Vagina (tissue), 2 donors: ENCODE measurements at places on chromosomes 2 and 18. TPM values are rescaled to one million over a fixed set of nuclear protein-coding genes. Genes with fewer than 3 reads are reported as not detected.

Gene UGT1A4
- total RNA-seq, result 0.98 TPM

DNA sequence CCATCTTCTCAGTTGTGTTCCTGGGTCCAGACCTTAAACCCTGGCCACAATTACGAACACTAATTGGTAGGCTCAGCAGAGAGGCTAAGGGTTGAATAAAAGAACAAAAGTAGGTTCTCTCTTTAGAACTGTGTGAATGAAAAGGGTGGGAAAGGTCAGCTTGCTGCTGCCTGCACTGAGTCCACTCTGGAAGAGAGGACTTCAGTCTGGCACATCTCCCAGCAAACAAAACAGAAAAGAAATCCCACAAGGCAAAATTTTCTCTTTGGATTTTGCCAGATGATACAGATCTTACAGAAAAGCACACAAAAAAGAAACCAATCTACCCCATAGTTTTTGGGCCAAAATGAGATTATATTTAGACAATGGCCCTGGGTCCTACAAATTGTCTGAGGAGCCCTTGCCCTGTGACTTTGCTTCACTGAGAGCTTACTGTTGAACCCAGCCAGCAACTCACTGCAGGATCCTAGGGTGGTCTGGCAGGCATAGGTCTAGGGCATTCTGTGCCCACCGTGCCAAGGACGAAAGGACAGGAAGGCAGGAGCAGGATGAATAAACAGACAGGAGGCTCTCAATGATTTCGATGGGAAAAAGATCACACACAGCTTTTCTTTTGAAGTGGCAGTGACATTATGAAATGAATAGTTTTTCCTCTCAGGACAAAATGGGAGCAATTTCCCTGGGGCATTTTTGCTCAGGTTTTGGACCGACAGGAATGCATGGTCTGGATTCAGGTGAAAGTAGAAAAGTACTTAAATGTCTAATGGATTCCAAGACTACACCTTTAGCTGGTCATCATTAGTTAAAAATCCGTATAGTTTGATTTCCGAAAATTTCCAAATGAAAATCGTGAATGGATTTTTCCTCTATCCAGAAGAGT, 68.4 kb upstream of the STAM2 start:
- H3K4me1 ChIP-seq, result no peaks in the 10 kb centered on the region
- no peak for DNase-seq
- no peak overlapping the region for H3K27ac ChIP-seq
- no peaks in the 10 kb centered on the region for H3K36me3 ChIP-seq

DNA sequence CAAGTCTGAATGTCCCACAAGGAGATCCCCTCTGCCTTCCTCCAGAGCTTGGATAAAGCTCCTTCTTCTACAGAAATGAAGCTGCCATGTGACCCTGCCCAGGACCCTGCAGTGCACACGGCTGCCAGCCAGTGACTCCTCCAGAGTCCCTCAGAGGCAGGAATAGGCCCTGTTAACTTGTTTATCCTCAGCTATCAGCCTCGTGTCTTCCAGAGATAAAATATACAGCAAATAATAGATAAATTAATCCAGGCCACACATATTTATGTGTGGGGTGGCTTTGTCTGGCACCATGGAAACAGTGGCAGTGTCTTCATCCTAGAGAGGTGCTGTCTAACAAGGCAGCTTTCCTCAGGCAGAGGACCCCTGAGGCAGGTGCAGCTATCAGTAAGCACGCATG, 66.7 kb downstream of the TMEM18 start:
- DNase-seq, result no peak
- no peak overlapping the region for H3K27ac ChIP-seq
- no peak overlapping the region for H3K4me3 ChIP-seq
- H3K27me3 ChIP-seq, result no peaks in the 10 kb centered on the region

Gene MALL
- total RNA-seq, result 56.7 TPM

DNA sequence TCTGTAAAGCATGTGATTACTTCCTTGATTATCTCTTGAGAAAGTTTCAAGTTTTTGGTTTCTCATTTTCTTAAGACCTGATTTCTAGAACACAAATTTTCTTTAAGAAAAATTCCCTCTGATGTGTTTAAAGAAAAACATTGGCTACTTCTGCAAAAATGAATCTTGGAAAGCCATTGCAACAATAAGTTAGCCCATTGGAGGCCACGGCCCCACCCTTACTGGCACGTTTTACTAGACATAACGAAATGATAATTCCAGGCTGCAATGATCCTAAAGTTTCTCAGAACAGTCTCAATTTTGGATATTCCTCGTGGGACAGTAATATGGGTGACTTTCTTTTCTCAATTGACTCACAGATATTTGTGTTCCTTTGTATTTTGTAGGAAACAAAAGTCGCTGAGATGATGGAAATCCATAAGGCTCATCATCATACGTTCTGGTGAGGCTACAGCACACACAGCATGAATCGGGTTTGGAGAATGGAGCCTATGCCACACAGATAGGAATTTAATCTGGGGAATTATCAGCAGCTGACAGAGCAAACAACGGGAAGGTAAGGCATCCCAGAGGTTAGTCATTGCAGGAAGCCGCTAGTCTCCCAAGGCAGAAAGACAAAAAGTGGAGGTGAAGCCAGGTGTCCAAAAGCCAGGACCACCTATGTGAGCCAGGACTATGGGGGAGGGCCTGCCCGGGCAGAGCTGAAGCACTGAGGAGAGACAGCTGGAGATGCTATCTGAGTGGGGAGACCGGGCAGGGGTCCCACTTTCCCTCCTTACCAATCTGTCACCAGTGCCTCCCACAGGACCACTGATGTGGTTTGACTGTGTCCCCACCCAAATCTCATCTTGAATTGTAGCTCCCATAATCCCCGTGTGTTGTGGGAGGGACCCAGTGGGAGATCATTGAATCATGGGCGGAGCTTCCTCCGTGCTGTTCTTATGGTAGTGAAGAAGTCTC, 35.9 kb downstream of the SOWAHC start:
- no peak overlapping the region for H3K4me3 ChIP-seq
- H3K27ac ChIP-seq, result no peak overlapping the region
- no peaks in the 10 kb centered on the region for H3K36me3 ChIP-seq
- H3K4me1 ChIP-seq, result peaks cover 6% of the 10 kb centered on the region
- DNase-seq, result no peak

DNA sequence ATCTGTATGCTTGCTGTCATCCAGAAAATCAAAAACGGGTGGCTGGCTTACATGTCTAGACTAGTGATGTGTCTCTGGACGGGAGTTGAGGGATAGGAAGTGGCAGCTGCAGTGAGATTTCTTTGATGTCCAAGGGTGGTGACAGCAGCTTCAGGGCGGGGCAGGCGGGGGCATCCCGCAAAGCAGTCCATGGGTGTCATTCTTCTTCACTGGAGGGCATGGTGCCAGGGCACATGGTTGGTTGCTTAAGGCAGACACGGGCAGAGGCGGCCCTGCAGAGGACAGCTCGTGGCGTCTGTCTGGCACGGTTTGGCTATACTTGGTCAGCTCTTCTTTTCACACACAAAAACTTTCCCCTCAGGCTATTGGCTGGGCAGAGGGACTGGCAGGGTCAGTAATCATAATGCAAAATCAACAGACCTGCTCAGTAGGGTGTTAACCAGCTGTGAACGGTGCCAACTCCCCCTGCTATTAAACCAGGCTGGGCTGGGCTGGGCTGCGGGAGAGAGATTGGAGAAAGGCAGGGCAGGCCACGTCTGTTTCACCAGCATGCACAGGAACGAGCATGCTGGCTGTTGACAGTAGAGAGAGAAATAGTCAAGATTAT, 63.7 kb downstream of the COL4A3 start:
- no peaks in the 10 kb centered on the region for H3K4me1 ChIP-seq
- no peak for DNase-seq
- H3K4me3 ChIP-seq, result no peak overlapping the region
- H3K36me3 ChIP-seq, result no peaks in the 10 kb centered on the region

DNA sequence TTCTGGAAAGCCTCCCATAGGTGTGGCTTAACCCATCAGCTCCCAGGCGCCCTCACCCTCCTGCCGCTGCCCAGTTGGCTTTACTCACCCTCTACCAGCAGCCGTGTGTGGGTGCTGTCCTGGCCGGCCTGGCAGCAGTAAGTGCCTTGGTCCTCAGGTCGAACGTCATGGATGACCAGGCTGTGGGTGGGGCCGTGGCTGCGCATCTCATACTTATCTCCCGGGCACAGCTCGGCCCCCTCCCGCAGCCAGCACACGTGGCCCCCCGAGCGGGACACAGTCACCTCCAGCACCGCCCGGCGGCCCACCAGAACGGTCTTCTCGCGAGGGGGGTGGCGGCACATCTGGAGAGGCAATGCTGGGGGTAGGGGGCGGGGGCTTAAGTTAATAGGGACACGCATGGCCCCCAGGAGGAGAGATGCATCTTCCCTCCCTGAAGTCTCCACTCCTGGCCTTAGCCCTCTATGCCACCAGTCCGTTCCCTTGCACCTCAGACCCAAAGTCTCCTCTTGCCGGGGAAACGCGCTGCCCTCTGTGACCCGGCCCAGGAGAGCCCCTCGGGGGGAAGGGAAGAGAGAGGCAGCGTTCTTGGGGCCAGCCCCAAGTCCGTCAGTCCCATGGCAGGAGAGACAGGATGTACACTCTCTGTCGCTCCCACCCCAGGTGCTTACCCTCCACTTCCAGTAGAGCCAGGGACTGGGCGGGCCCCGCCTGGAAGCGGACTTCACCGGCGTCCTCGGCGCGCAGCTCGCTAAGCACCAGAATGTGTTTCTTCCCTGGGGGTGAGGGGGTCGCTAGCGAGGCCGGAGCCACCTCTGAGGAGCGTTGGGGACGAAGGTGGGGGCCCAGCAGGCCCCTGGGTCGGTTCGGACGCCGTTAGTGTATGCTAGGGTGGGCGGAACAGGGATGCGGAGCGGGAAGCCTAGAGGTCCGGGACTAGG, 7.9 kb downstream of the TMEM198 start:
- peak overlapping the region; percentile 53 for H3K4me3 ChIP-seq
- DNase-seq, result no peak
- no peaks in the 10 kb centered on the region for H3K27me3 ChIP-seq
- H3K4me1 ChIP-seq, result peaks cover 23% of the 10 kb centered on the region

DNA sequence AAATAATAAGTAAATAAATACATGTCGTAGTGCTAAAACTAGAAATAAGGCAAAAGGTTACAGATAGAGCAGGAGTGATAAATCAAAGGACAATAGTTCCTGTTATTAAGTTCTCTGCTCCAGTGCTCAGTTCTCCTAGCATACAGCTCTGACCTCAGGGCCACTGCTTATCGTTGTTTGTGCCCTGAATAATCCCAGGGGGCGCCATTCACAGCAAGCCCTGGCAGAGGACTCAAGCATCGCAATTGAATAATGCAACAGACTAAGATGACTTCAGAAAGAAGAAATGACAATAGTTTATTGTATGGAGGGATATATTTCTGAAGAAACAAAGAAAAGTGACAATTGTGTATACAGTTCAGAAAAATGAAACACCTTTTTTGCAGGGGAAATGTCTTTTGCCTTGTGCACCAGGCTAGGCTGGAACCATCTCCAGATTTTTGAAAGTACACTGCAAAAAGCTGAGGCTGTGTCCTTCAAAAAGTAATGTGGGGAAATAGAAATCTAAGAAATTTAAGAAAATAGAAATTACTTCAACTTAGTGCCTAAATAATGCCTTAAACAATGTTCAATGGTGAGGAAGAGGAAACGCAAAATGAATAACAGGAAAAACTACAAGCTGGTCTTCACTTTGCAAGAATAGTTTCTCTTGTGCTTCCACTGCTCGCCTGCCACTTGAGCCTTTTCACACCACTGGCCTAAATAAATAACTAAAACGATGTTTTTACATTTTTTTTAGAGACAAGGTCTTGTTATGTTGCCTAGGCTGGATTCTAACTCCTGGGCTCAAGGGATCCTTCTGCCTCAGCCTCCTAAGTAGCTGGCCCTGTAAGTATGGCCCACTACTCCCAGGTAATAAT, 19.0 kb upstream of the CCNYL1 start:
- H3K27ac ChIP-seq, result no peak overlapping the region
- H3K27me3 ChIP-seq, result no peaks in the 10 kb centered on the region
- no peaks in the 10 kb centered on the region for H3K4me1 ChIP-seq
- DNase-seq, result no peak

GRCh38 chr2:216685327-216685875, 9.9 kb downstream of the IGFBP5 start:
- H3K4me1 ChIP-seq, result peaks cover 92% of the 10 kb centered on the region
- H3K27me3 ChIP-seq, result no peaks in the 10 kb centered on the region
- no peak for DNase-seq
- peak overlapping the region; percentile 90 for H3K27ac ChIP-seq
- no peak overlapping the region for H3K4me3 ChIP-seq
- no peaks in the 10 kb centered on the region for H3K36me3 ChIP-seq

Gene IL1B
- total RNA-seq, result 2.5 TPM

Gene COPS8
- 46.9 TPM for total RNA-seq

- H3K27me3 ChIP-seq, result no peaks in the 10 kb centered on the region
- H3K36me3 ChIP-seq, result no peaks in the 10 kb centered on the region
- peaks cover 21% of the 10 kb centered on the region for H3K4me1 ChIP-seq
- no peak overlapping the region for H3K27ac ChIP-seq
Measured at GRCh38 chr2:11159574-11160170, 4.4 kb downstream of the SLC66A3 start.

GRCh38 chr2:168034616-168035015, 212.8 kb downstream of the STK39 start:
- H3K36me3 ChIP-seq, result no peaks in the 10 kb centered on the region
- H3K27me3 ChIP-seq, result no peaks in the 10 kb centered on the region
- H3K4me3 ChIP-seq, result no peak overlapping the region
- H3K4me1 ChIP-seq, result peaks cover 10% of the 10 kb centered on the region
- DNase-seq, result no peak
- no peak overlapping the region for H3K27ac ChIP-seq

GRCh38 chr18:13915995-13916431, 677 bp upstream of the MC2R start:
- no peak overlapping the region for H3K27ac ChIP-seq
- no peaks in the 10 kb centered on the region for H3K27me3 ChIP-seq
- no peaks in the 10 kb centered on the region for H3K36me3 ChIP-seq
- no peaks in the 10 kb centered on the region for H3K4me1 ChIP-seq
- DNase-seq, result no peak

- no peaks in the 10 kb centered on the region for H3K27me3 ChIP-seq
- no peaks in the 10 kb centered on the region for H3K4me1 ChIP-seq
- DNase-seq, result no peak
- H3K36me3 ChIP-seq, result no peaks in the 10 kb centered on the region
- no peak overlapping the region for H3K27ac ChIP-seq
Measured at GRCh38 chr2:181553244-181553643, 96.1 kb downstream of the ITGA4 start.

DNA sequence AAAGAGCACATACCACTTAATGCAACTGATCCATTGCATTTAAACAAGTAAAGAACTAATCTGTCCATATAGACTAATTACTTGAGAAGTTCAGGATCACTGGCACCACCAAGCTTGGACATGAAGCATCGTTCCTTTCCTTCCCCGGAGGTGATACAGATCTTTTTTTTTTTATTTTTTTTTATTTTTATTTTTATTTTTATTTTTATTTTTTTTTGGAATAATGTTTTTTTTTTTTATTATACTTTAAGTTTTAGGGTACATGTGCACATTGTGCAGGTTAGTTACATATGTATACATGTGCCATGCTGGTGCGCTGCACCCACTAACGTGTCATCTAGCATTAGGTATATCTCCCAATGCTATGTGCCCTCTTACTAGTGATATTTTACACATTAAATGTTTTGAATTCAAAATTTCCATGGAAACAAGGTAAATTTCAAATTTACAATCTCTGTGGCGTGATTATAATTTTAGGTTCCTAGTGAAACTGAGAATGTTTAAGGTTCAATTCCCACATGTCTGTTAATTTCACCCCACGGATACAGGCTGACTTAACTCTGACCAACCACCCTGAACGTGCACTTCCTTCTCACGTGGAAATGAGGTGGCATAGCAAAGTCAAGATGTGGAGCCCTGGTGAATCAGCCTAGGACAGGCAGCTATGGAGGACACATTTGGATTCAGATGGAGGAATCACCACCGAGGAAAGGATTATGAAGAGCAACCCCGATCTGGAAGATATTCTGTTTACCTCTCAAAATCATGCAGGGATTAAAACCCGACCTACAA, 101.6 kb upstream of the THOC1 start:
- H3K4me3 ChIP-seq, result no peak overlapping the region
- DNase-seq, result no peak
- H3K36me3 ChIP-seq, result no peaks in the 10 kb centered on the region
- peaks cover 12% of the 10 kb centered on the region for H3K4me1 ChIP-seq
- no peaks in the 10 kb centered on the region for H3K27me3 ChIP-seq
